ENCODE measurements at places on chromosomes 3 and 15.

GRCh38 chr15:47516972-47517371 lies 200.3 kb upstream of the SEMA6D start:
- DNase-seq: no peak

- DNase-seq: no peak
Measured at GRCh38 chr3:73719413-73719851, 94.7 kb upstream of the PDZRN3 start.

GRCh38 chr3:127707851-127708411 lies 35.2 kb downstream of the ABTB1 start:
- DNase-seq: no peak

GRCh38 chr15:56798639-56799038 lies 65.3 kb upstream of the ZNF280D start:
- DNase-seq: no peak

GRCh38 chr15:56058986-56059385 lies 65.6 kb upstream of the NEDD4 start:
- DNase-seq: no peak

DNA sequence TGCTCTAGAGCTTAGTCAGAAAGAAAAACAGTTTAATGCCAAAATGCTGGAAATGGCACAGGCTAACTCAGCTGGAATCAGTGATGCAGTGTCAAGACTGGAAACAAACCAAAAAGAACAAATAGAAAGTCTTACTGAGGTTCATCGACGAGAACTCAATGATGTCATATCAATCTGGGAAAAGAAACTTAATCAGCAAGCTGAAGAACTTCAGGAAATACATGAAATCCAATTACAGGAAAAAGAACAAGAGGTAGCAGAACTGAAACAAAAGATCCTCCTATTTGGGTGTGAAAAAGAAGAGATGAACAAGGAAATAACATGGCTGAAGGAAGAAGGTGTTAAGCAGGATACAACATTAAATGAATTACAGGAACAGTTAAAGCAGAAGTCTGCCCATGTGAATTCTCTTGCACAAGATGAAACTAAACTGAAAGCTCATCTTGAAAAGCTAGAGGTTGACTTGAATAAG lies 150.5 kb upstream of the LRRFIP2 start:
- no peak for DNase-seq

- no peak for DNase-seq
Measured at GRCh38 chr3:15887261-15887660, 89.5 kb upstream of the ANKRD28 start.

GRCh38 chr3:126378341-126378751 lies 16.4 kb upstream of the CFAP100 start:
- DNase-seq: no peak

- DNase-seq: no peak
Measured at GRCh38 chr3:49554633-49555265, 472 bp downstream of the BSN start.

GRCh38 chr3:183117056-183117455 lies 17.8 kb upstream of the MCCC1 start:
- no peak for DNase-seq

DNA sequence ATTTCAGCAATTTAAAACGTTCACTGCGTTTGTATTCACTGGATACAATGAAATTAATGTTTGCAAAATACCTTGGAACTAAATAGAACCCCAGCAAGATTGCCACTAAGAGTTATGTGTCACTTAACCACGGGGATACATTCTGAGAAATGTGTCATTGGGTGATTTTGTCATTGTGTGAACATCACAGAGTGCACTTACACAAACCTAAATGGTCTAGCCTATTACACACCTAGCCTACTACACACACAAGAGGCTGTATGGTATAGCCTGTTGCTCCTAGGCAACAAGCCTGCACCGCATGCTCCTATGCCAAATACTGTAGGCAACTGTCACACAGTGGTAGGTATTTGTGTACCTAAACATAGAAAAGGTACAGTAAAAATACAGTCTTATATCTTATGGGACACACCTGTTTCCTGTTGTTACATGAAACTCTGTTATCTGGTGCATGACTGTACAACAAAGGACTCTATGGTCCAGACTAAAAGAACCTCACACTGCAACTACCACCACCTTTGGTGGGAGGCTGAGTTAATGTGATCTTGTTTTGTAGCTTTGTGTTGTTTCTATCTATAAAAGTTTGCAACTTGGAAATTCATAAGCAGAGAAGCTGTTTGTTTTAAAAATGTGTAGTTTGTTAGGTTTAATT lies 92.2 kb upstream of the NTRK3 start:
- no peak for DNase-seq

- DNase-seq: peak; percentile 77
Measured at GRCh38 chr3:52001443-52001974, 5.8 kb upstream of the RPL29 start.

DNA sequence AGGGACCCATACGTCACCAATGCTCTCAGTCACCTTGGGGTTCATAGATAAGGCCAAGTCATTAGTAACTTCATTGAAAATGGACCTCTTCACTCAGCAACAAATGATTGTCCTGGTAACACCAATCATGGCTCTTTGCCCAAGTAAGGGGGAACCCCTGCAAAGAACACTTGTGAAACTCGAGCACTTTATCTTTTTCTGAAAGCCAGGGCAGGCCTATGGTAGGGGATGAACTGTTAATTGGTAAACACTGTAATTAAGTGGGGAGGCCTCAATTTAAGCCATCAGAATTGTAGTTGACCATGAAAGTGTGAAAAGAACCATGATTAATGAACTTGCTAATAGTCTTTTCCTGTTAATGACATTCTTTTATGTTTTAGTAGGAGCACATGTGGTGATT lies 73.3 kb downstream of the ABHD5 start:
- no peak for DNase-seq

DNA sequence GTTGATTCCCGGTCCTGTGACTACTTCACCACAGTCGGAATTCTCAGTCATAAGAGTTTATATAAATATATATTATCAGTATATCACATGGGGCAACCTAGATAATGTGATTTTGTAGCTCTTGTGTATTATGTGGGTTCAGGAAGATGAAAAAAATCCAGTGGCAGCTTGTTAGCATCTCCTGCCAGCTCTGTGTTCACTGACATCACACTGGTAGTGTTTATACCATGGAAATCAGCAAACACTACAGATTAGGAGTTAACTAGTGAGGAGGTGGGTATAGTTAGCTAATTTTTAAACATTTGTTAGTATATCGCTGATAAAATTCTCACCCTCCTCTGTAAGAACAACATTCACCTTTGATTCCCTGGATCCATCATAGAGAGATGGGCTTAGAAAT lies 44.5 kb upstream of the KCNMB2 start:
- DNase-seq: no peak

GRCh38 chr15:70274255-70274880 lies 176.7 kb upstream of the TLE3 start:
- DNase-seq: no peak

GRCh38 chr3:14240366-14240765 lies 61.7 kb downstream of the LSM3 start:
- no peak for DNase-seq

GRCh38 chr3:70273492-70273891 lies 38.9 kb downstream of the MDFIC2 start:
- no peak for DNase-seq

DNA sequence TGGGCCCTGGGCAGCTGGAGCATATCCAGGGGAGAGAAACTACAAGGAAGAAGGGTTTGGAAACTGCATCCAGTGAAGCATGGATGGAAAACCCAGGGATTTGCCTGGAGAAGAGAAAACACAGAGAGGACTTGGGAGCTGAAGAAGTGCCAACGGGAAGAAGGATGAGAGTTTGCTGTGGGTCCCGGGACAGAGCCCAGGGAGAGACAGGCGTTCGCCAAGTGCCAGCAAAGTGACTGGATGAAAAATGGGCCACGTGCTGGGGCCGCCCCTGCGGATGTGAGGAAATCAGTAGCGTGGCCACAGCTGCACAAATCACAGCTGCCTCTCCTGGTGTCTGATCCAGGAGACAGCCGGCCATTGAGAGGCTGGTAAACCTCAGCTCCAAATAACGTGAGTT lies 70.4 kb downstream of the HES1 start:
- DNase-seq: no peak

GRCh38 chr15:70023064-70023768 lies 74.5 kb downstream of the TLE3 start:
- DNase-seq: peak; percentile 23

- no peak for DNase-seq
Measured at GRCh38 chr3:197392961-197393360, 94.5 kb upstream of the DLG1 start.

DNA sequence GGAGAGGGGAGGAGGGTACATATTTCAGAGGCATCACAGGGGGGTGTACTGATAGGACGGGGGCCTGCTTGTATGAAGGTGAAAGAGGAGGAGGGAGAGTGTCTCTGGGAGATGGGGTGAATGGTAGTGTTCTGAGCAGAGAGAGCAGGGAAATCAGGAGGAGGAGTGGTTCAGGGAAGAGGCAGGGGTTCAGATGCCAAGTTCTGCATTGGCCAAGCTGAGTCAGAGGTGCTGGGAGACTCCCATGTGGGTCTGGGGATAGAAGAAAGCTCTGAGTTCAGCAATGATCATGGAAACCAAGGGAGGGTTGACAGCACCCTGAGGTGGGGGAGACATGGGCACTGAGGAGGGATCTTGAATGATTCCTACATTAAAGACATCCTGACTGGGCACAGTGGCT lies 3.0 kb downstream of the CYP8B1 start:
- no peak for DNase-seq

DNA sequence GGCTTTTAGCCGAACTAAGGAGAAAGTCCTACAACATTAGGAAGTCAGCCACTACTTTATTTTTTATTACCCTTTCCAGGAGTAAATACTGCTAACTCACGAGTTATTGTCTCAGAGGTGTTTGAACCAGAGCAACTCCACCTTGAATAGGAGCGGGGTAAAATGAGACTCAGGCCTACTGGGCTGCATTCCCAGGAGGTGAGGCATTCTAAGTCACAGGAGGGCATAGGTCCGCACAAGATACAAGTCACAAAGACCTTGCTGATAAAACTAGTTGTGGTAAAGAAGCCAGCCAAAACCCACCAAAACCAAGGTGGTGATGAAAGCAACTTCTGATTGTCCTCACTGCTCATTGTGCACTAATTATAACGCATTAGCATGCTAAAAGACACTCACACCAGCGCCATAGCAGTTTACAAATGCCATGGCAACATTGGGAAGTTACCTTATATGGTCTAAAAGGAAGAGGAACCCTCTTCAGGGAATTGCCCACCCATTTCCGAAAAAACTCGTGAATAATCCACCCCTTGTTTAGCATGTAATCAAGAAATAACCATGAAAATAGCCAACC lies 555.9 kb downstream of the IGSF11 start:
- DNase-seq: no peak

- no peak for DNase-seq
Measured at GRCh38 chr15:68433551-68433950, 1.6 kb upstream of the ITGA11 start.

DNA sequence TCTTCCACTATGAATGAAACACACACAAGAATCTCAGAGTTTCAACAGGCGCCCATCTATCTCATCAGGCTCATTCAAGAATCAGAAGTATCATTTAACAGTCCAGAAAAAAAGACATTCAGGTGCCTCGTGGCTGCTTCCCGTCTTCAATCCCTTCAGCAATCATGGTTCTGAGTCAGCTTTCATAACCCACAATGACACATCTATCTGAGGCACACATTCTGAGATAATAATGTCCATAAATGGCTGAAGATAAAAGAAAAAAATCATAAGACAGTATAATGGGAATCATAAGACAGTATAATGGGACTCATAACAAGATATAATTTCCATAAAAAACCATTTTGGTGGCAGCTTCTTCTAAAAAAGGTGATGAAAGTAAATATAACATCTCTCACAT lies 52.4 kb downstream of the TNIK start:
- no peak for DNase-seq

GRCh38 chr15:94080416-94080815 lies 150.9 kb upstream of the MCTP2 start:
- DNase-seq: no peak

- DNase-seq: no peak
Measured at GRCh38 chr15:63054985-63055384, 12.4 kb downstream of the TPM1 start.

- DNase-seq: no peak
Measured at GRCh38 chr3:129612534-129613366, 6.3 kb upstream of the PLXND1 start.

- DNase-seq: no peak
Measured at GRCh38 chr3:100103558-100104441, 10.5 kb downstream of the FILIP1L start.

DNA sequence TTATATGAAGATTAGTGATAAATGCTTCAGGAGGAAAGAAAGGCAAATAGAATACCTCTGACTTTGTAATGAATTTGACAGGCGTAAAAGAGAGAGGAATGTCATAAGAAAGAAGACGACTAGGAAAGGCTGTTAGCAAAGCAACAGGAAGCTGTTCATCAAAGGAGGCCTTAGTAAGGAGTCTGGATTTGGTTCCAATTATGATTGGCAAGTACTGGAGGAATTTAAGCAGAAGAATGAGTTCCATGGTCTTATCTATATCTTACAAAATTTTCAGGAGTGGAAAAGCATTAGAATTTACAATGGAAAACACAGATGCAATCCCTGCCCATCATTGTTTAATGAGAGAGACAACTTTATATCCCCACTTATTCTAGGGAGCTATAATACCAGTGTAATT lies 13.8 kb downstream of the PLSCR1 start:
- no peak for DNase-seq

GRCh38 chr15:96693515-96693914 lies 363.0 kb downstream of the NR2F2 start:
- DNase-seq: no peak

GRCh38 chr3:72436863-72437592 lies 411.2 kb downstream of the SHQ1 start:
- DNase-seq: no peak

DNA sequence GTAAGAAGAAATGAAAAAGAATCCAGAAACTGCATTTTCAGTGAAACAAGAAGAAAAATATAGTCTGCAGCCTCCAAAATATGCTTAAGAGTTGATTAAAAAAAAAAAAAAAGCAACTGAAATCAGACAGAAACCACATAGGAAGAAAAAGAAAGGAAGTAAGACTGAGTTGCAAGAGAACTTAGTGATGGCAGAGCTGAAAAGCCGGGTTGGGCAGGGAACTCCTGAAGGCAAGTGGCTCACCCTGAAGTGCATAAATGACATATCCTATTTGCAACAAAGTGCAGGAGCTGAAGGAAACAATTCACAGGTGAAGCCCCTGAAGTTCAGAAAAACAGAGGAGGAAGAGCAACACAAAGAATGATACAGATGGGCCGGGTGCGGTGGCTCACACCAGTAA lies 108.8 kb upstream of the SLC25A36 start:
- no peak for DNase-seq

All from stimulated activated CD8-positive, alpha-beta memory T cell treated with anti-CD3 and anti-CD28 coated beads, Interleukin-7, amount 100 ng/mL, for 1 hour (primary cell).